ENCODE measurements at places on chromosomes 12 and 14. TPM values are rescaled to one million over a fixed set of nuclear protein-coding genes. Genes with fewer than 3 reads are reported as not detected.

GRCh38 chr14:43901911-43902673 lies 605.0 kb downstream of the FSCB start:
- no peak for DNase-seq

GRCh38 chr12:106957583-106957982 lies 1.9 kb downstream of the TMEM263 start:
- no peak for DNase-seq

The PPP1R13B gene
- polyA plus RNA-seq: 3.3 TPM

The GALNT9 gene
- 0.10 TPM for polyA plus RNA-seq
